ENCODE measurements at places on chromosomes 4 and X.

DNA sequence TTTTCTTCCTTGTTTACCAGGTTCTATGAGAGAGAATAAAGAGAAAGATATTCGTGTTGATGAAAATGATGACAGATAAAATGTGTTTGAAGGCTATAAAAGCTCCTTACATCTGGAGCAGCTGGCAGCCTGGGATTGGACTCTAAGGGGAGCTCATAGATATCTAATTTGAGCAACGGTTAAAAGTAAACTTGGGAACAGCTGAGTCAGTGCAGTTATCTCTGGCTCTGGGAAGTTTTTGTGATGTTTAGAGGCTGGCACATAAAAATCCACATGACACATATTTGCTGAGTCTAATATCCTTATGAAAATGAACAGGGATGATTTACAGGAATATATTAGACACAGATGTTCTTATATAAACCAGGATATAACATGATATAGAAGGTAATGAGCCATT lies 331.8 kb upstream of the TENM3 start:
- no peak for DNase-seq

- no peak for DNase-seq
These were observed 388.3 kb downstream of the PDGFC start for GRCh38 chr4:156583265-156583664.

GRCh38 chr4:38673130-38673978 lies 9.4 kb downstream of the KLF3 start:
- DNase-seq = no peak

- DNase-seq = no peak
These were observed 64.6 kb upstream of the TRPC5 start for GRCh38 chrX:112147206-112147605.

DNA sequence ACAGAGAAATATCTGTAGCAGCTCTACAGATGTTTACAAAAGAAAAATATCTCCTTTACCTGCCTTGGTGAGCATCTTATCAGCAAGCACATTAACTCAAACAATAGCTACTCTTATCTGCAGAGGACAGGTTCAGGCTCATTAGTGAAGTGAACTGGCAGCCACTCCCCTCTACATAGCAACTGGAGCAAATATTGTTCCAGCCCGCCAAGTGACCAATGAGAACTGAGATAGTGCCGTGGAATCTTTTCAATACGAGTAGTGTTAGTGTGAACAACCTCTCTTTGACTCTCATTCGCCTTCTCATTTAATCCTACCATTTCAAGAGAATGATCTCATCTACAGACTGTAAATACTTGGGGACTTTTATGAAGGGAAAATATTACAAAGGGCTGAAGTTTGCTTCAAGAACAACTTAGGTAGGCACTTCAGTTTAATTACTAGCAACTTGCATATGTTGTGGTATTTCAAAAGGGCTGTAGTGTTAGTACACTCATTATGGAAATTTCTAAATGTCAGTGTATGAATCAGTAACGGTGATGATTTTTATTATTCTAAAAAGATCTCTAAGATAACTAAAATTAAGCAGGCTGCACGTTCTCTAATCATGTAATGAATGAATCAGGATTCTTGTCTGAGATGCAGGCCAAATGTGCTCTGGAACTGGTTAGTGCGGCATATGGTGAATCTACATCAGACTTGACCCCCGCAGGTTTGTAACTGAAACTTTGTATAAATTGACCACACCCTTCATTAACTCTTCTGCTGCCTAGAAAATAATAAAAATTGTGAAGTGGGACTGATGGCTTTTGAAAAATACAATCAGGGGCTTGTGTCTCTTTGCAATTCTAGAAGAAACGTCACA lies 72.4 kb downstream of the PALLD start:
- no peak for DNase-seq

DNA sequence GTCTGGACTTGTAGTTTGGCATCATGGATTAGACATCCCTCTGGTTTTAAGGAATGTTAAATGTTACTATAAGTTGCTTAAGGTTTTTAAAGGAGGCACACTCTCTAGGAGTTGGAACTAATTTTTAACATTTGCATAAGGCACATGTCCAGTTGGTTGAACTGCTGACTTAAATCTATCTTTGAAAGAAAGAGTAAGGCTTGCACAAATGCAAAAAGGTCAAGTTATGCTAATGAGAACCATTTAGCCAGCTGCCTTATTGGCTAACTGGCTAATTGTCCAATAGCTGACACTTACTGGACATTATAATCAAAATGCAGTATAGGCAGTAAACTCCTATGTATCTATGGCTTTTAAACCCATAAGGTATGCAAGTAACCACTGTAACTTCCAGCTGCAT lies 206.1 kb upstream of the TTC29 start:
- no peak for DNase-seq

GRCh38 chr4:38179690-38180377 lies 219.6 kb downstream of the PTTG2 start:
- peak; percentile 55 for DNase-seq

GRCh38 chr4:105145903-105146275 lies 787 bp upstream of the TET2 start:
- DNase-seq = no peak

GRCh38 chr4:76898949-76899645 lies 1.2 kb upstream of the SOWAHB start:
- DNase-seq = no peak

- no peak for DNase-seq
These were observed 11.2 kb upstream of the ADD1 start for GRCh38 chr4:2832309-2832980.

DNA sequence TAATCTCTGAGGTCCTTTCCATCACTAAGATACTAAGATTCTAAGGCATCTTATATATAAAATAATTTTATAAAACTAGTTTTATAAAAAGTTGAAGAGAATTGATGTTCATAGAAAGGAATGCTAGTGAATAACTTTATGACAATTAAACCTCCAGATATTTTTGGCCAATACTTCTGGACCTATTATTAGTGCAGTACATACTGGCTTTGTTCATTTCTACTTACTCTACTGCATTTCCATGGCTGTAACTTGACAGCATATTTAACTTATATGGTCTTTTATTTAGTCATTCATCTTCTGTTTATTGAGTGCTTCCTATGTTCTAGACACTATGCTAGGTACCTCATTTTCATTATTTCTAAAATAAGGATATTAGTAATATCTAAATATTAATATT lies 6.8 kb upstream of the USP53 start:
- no peak for DNase-seq

DNA sequence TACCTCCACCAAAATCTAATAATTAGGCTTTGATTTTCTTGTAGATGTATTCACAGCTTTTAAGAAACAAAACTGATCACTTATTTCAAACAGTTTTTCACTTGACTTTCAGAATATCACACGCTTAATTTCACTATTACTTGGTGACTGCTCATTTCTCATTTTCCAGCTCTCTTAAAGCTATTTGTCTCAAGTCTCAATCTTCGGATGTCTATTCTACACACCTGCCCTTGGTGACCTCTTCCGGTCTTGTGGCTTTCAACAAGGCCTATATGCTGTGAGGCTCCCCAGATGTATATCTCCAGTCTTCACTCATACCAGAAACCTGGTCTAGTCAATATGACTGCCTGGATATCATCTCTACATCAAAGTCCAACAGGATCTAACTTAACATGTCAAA lies 34.9 kb upstream of the ANXA10 start:
- no peak for DNase-seq

DNA sequence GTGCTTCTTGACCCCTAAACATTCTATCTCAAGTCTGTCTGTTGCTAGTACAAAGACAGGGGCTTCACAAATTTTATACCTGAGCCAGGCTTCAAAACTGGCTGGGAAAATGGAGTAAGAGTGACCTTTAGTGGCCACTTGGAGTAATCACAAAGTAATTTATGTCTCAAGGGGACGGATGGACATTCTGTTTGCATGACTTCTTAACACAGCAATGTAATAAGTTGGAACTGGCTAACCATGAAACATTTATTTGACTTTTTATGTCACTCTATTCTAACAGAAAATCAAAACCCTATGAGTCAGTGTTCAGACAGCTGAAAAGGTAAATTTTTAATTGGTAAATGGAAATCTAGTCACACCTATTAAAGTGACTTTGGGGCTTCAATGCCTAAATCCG lies 600.6 kb downstream of the ANKRD50 start:
- DNase-seq = no peak

DNA sequence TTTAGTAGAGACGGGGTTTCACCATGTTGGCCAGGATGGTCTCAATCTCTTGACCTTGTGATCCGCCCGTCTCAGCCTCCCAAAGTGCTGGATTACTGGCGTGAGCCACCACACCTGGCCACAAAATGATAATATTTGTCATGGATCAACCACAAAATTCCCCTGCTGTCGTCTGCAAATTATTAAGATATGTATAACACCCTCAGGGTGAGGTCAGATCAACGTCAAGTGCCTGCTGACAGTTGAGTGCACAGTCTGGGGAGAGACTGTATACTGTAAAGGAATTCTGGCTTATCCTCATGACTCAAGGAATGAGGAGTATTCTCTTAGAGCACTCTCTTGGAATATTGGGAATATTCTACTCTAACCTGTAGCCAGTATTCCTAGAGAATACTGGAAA lies 11.2 kb downstream of the EPGN start:
- DNase-seq = no peak

- no peak for DNase-seq
These were observed 7.9 kb upstream of the MBTPS2 start for GRCh38 chrX:21831496-21831895.

- DNase-seq = no peak
These were observed 300.0 kb downstream of the ANK2 start for GRCh38 chr4:113349430-113349829.

DNA sequence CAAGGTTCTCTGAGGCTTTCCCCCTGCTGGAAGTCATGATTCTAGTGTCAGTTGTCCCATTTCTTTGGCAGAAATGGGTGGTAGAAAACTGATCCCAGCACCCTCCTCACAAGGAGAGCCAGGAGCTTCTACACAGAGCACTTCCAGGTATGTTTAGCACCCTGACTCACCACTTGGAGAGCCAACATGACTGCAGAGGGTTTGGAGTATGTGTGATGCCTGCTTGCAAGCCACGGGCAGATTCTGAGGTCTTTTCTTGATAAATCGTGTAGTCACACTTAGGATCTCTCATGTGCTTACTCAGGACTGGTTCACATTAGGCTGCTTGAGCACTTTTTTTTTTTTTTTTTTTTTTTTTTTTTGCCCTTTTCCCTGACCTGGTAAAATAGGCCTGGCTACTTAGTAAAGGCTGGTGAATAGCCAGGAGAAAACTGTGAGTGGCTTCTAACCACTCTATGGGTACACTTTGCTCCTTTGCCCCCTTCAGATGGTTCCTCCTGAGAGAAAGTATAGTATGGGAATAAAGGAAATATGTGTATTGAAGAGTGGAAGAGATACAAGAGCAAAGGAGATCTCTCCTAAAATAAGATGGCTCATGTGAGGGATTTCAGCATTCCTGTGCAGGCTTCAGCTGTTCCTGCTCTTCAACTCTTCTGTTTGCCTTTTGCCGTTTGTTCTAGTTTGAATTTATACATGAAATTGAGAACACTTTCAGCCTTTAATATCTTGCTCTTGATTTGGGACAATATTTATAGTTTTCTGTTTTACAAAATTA lies 103.6 kb downstream of the EMCN start:
- DNase-seq = no peak

DNA sequence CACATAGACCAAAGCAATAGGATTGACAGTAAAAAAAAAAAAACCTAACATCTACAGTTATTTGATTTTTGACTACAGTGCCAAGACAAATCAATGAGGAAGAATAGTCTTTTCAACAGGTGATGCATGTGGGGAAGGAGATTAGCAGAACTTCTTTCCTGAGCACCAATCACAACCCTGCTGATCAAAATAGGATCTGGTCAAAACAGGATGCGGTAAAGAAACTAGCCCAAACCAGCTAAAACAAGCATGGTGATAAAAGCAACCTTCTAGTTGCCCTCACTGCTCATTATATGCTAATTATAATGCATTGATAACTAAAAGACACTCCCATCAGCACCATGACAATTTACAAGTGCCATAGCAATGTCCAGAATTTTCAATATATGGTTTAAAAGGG lies 667.5 kb downstream of the GRXCR1 start:
- no peak for DNase-seq
